ENCODE measurements at places on chromosomes 13 and 19.

GRCh38 chr19:5646703-5647102 is 23.8 kb downstream of the SAFB start:
- DNase-seq, result no peak

DNA sequence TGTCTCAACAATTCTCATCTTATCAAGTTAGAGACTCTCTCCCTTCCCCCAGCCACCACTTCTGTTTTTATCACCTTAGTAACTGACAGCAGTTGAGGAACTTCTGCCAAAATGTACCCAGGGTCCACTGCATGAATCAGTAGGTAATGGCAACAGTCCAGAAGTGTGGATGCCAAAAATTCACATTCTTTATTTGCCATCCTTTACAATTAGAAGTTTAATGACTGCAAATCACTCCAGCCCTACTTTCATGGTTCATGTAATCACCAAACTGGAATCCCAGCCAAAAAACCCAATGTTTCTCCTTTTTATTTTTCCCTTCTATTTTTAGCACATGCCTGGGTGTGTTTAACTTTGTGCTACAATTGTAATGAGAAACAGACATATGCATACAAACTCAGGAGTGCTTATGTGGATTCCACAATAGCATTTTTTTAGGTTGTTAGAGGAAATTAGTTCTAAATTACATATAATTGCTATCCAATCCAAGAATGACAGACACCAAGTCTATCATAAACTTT is 243.5 kb downstream of the RGCC start:
- DNase-seq, result no peak

DNA sequence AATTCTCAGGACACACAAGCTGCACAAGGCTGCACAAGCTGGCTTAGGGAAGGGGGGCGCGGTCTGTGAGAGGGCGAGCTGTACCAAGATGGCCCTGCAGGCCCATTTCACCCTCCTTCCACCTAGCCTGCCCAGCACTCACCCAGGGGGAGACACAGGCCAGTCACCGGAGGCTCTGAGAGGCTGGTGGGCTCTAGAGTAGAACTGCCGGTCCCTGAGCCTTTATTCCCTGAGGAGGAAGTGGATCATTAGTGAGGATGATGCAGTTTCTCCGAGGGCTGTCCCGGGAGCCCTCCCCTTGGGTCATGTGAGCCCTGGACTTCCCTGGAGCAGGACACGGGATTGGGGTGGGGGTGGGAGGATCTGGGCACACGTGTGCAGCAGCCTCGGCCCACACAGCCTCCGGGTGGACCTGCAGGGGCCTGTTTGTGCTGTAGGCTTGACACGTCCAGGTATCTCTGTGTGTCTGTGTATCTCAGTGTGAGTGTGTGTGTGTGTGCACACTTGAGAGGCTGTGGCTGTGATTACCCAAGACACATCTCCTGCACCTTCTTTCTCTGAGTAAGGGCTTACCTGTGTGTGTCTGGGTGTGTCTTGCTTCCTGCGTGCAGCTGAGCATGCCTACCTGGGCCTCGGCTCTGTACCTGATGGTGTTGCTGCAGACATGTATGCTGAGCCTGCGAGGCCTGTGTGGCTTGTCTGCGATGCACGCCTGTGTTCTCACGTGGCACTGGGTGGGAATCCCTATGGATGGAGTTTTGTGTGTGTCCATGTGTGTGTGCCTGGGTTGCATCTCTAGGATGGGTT is at the start of gene ACP5:
ACP5 (minus strand) TSS at position 195 of the 807 bp plus-strand sequence. CDS start 328 bp downstream, outside the sequence.
- no peak for DNase-seq

DNA sequence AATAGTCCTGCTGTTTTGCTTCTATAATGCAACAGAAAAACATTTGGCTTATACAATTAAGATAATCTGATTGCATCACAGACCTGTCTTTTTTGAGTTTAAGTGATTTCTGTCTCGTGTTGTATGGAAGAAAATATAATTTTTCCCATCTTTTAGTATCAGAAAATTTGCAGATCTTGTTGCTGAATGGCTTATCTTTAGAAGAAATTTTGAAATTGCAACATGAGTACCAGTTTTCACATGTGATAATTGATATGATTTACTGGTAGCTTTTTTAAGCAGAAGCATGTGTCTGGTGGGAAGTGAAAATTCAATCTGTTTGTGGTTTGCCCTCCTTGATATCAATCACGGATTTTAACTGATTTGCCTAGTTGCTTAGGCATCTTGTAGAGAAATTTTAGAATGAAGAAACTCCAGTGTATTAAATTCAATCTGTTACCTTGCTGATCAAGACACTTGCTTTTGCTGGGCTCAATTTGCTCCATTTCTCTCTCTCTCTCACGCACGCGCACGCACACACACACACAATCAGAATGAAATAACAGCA is 89.8 kb upstream of the MYCBP2 start:
- DNase-seq, result no peak

DNA sequence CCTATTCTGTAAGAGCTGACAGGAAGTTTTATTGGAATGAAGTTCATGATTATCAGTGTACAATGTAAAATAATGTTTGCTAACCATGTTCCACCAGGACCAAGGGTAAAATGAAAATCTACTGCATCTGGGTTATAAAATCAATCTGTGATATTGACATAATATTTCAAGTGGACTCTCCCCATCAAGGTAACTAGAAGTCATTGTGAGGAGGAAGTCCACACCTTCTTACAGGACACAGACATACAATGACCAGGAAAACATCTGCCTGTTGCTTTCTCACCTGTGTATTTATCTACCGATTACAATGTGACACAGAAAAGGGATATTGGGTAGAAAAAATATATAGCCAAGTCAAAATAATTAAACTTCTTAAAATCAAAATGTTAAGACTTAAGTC is 140.7 kb upstream of the RFC3 start:
- DNase-seq, result no peak

GRCh38 chr19:53871454-53871853 is 3.8 kb downstream of the MYADM start:
- DNase-seq, result no peak

GRCh38 chr19:46131485-46132143 is 7.1 kb upstream of the IGFL3 start:
- no peak for DNase-seq

Measured in CD4-positive, alpha-beta T cell (primary cell).